SHP77 treated with DMSO at 0.1 percent for 48 hours (cell line): ENCODE measurements at places on chromosomes 6 and 20.

- DNase-seq, result no peak
These were observed 62.4 kb downstream of the ARID1B start for GRCh38 chr6:156839591-156840001.

- DNase-seq, result no peak
These were observed 2.0 kb downstream of the BACH2 start for GRCh38 chr6:90294614-90294988.

DNA sequence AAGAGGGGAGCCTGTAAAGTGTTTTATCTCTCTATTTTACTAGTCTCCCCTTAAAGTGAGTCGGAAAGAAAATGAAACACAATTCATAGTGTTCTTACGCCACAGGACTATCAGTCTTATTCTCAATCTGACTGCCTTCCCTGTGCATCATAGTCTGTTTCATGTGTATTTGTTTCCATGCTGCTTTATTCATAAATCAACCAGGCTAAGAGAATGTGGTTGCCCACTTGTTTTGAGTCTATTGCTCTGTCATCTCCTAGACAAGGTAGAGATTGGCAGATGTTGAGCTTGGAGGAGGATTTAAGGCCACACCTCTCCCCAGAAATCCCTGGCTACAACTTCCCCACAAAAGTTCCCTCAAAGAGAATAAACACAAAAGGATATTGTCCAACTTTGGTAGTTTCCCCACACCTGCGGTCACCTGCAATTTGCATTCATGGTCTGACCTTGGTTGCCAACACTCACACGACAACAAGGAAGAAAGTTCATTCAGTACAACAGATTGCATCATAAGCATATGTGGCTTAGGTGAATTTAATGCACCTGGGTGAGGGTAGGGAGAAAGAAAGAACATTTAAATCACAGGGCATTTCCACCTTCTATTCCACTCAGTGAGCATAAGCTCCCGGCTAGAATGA lies 167.1 kb upstream of the FBXL4 start:
- DNase-seq, result no peak

- no peak for DNase-seq
These were observed 15.9 kb downstream of the ROS1 start for GRCh38 chr6:117409863-117410262.

DNA sequence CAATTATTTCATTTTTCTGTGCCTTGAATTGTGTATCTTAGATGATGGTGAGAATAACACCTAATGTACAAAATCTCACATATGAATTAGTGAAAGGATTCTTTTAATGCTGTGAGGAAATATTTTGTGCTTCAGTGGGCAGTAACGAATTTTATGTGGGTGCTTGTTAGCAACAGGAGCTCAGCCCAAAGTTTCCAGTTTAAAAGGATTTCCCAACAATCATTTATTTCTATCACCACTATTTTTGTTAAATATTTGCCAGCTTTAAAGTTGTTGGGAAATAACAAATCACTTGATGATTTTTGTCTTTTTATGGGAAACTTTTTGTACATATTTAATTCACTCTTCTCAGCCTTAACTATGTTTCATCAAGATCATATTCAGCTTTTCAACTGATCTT lies 111.8 kb downstream of the QKI start:
- no peak for DNase-seq

GRCh38 chr20:41176711-41177552 lies 39.6 kb downstream of the PLCG1 start:
- no peak for DNase-seq

DNA sequence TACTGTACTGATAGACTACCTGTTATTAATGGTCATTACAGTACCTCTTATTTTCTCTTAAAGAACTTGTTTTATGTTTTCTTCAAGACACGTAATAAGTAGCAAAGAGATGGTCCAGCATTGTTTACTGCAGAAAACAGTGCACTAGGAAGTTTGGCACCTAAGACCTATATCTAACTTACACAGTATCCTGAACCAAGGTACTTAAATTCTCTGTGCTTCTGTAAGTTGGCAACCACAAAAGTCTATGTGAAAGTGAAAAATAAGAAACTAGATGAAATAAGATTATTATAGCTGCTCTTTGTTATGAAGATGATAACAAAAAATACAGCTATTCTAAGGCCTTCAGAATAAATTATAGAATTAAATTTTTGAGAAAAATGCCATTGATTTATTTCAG lies 411.7 kb upstream of the SOX4 start:
- DNase-seq, result no peak
